NCI-H1694 (cell line): ENCODE measurements at places on chromosomes 5 and 9.
A peak's percentile ranks its signal among the peaks of the same experiment; 100 is the strongest.

DNA sequence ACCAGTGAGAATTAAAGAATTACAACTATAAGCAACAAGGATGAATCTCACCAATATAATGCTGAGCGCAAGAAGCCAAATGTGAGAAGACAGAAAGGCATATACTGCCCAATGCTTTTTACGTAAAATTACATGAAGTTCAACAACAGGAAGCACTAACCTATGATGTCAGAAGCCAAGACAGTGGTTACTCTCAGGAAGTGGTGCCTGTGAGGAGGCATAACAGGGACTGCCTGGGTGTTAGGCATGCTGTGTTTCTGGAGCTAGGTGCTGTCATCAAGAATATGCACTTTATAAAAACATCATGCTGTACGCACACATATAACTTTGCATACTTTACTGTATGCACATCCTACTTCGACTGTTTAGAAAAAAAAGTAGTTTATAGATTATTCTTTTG lies 30.1 kb downstream of the FRMD3 start:
- no peak for DNase-seq

DNA sequence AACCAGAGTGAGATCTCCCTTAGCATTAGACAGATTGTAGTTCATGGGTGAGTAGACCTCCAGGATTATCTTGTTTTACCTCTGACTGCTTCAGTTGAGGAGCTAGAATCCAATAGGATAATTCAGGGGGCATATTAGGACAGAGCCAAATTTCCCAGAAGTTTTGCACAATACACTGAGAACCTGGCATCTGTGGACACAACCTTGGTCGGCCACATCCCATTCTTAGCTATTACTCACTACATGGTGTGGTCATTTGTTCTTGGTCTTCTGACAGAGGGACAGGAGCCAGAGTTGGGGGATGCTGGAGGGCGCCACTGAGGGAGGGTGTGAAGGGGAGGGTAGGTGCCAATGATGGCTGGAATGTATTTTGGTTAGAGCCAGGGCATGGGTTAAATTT lies 66.6 kb downstream of the NPR3 start:
- no peak for DNase-seq

- DNase-seq: no peak
Observed at GRCh38 chr9:116152941-116153764, 438 bp upstream of the PAPPA start.

DNA sequence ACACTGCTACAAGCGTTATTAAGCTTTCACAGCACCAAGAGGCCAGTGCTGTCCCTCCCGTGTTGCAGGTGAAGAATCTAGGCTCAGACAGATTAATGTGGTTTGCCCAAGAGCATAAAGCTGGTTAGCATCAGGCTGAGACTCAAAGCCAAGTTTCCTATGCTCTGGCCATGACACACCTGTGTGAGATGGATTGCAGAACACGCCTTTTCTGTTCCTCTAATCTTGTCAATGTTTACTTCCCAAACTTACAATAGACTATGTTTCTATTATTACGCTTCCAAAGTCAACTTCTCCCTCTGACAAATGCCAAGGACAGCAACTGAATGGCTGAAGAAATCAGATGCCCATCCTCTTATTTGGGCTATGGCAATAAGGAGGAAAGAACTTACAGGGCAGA lies 138.4 kb upstream of the SLIT3 start:
- no peak for DNase-seq

GRCh38 chr9:87479801-87480201 lies 17.9 kb upstream of the DAPK1 start:
- DNase-seq: no peak

- no peak for DNase-seq
Observed at GRCh38 chr9:72857624-72857996, 95.2 kb downstream of the ALDH1A1 start.

GRCh38 chr9:108224716-108225115 lies 631.1 kb downstream of the ACTL7B start:
- DNase-seq: peak; percentile 57

DNA sequence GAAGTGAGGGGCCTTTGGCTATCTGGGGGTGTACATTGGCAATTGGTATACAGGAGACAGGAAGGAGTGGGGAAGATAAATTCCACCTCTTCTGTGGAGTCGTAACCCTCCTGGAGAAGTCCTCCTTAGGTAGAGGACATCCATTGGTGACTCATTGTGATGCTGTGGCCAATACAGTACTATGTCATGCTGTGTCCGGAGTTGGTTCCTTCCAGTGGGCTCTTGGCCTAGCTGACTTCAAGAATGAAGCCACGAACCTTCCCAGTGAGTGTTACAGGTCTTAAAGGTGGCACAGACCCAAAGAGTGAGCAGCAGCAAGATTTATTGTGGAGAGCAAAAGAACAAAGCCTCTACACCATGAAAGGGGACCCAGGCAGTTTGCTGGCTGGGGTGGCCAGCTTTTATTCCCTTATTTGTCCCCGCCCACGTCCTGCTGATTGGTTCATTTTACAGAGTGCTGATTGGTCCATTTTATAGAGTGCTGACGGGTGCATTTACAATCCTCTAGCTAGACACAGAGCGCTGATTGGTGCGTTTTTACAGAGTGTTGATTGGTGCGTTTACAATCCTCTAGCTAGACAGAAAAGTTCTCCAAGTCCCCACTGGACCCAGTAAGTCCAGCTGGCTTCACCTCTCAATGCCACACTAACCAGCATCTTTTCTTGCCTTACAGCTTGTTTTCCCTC lies 37.3 kb upstream of the FBP1 start:
- no peak for DNase-seq

DNA sequence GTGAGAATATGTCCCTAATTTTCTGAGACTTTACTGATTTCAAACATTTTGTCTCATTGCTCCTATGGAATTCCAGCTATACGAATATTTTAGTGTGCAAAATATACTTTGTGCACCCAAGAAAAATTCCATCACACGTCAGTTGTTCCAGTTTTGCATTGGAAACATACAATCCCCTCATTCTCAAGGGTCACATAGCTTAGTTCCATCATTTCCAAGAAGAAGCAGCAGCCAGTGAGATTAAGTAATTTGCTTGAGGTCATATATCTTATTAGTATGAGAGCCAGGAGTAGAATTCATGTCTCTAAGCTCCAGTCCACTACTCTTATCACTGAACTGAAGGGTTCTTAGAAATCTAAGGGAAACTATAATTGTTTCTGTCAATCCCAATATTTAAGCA lies 746.7 kb upstream of the C9orf72 start:
- no peak for DNase-seq

GRCh38 chr9:89880161-89880560 lies 275.3 kb downstream of the GADD45G start:
- no peak for DNase-seq

DNA sequence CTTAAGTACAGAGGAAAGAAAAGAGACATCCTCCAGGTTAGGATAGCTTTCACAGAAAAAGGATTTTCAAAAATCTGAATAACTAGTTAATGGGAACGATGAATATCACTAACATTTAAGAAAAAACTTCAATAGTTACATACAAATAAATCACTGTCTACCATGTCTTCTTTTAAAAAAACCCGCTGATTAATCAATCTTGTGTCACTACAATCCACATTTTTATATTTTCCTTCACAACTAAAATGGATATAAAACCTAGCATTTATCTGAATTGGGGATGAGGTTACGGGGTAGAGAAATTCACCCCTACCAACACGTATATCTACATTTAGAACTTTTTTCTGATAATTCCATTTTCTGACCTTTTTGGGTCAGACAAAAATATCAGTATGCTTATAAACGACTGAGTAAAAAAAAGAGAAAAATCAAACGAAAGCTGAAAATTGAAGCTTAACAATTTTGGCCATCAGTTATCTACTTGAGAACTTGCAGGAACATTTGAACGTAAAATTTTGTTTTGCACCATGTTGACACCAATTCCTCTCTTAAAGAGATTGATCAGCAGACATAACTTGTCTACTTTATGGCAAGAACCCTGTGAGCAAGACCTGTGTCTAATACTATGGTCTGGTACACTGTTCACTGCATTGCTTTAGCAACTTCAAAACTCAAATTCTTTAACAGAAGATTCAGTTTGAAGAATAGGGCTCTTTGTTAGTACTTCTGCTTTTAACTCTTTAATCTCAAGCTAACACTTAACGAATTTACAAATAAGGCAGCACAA lies 4.8 kb downstream of the NR3C1 start:
- no peak for DNase-seq

GRCh38 chr5:174903172-174903732 lies 178.9 kb downstream of the MSX2 start:
- DNase-seq: no peak

DNA sequence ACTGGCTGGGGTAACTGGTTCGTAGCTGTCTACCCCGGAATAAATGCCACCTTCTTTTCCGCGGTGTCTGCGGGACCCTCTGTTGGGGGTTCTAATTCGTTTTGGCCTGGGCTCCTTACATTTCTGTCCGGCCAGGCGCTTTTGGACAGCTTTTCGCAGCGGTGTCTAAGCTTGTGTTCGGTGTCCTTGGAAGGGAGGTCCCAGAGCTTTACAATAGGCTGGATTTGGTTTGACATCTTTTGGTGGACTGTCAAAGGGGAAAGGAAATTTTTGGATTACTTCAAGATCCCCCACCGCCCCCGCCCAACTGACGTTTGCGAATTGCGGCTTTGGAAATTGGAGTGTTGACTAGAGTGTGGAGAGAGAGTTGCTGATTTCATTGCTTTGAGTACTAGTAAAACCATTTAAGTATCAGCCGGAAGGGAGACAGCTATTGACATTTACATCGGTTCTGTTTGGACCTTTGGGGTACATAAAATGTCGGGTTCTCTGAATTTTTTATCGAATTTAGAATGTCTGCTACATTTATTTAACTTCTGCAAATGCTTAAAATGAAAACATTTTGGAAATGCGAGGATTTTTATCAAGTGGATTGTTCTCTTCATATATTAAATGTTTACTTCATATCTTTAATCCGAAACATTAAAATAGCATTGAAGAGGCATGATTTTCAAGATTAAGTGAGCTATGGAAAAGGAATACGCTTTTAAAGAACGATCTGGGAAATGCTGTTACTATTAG lies 4.7 kb upstream of the PURA start:
- DNase-seq: no peak

- no peak for DNase-seq
Observed at GRCh38 chr5:42547141-42547540, 123.9 kb downstream of the GHR start.

DNA sequence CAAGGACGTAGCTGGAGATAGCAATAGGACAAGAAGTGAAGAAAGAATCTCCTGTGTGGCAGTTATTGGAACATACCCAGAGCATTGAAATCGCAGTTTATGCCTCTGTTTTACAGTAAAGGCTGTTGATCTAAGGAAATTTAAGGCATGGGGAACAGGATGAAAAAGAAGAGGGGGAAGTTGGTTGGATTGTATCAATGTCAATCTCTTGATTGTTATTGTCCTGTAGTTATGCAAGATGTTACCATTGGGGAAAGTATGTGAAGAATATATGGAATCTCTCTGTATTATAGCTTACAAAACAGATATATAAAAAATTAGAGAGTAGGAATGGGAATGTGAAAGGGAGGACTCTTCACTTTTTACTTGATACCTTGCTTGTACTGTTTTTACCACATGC lies 195.6 kb upstream of the NREP start:
- DNase-seq: no peak

DNA sequence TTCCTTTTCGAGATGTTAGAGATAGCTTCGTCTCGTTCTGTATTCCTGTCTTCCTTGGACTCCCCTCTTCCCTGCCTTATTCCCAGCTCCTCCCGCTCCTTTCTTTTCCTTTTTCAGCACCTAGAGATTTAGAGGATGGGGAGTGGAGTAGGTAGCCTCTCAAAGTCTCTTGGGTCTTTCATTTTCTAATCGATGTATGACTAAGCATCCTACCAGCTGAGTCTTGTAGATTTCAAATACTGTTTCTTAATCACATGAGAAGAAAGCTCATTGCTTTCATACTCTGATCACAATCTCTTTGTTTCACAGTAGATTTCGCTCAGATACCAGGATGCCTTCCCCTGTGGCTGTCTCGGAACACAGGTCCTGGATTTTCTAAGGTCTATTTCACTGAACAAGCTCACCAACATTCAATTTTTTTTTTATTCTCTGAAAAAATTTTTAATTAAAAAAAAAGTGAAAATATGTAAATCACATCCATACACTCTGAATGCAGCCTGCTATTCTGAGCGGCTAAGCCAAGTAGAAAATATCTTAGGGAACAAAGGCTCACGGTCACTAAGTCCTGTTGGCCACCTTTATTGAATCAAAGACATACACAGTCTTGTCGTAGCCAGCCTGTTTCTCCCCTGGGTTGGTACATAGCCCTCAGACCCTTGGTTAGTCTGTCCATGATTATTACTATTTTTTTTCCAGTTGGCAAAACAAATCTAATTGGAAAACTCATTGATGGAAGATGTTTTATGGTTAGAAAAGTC lies 413.8 kb downstream of the KDM4C start:
- DNase-seq: no peak

DNA sequence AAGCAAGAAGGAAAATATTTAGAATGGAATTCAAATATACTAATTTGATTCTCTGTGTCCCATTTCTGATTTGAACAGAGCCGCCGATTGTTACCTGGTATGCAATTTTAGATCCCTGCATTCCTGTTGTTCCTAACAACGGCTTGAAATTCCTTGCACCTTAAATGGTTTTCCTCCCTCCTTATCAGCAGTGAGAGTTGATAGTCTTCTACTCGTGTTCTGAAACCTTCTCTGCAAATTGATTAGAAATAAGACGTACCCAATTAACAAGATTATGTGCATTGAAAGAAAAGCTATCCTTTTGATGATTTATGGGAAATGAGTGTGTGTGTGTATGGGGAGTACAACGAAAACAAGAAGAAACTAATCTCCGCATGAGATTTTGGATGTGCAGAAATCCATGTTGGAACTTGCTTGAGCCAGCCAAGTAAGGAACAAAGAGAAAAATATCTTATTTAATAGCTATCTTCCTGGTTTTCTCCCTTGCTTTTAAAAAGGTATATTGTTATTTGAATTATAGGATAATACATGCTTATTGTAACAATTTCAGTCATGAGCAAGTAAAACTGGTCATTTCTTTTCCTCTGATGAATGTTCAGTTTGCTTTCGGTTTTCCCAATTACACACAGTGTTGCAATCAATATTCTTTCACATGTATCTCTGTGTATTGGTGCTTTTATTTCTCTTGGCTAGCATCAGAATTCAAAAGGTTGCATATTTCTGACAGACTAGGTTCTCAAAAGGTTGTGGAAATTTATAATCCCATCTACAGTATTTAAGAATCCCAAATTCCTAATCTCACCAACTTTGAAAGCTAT lies 211.1 kb upstream of the ACTBL2 start:
- DNase-seq: no peak

DNA sequence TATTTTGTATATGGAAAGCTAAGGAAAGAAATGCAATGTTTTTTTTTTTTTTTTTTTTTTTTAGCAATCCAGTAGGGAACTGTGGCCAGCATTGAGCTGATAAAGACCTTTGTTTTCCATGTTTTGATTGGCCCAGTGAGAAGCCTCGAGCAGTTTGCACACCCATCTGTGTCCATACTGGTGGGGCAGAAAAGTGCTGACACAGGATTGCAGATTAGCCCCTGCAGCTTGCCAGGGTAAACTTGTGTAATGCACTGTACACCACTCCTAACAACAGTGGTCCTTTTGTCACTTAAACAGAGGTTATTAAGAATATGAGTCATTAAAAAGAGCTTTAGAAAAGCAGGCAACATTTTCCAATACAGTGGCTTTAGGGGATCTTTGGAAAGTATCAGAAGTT lies 132.8 kb upstream of the CDKN2B start:
- DNase-seq: no peak
